ENCODE measurements at places on chromosomes 7 and 10. TPM values are rescaled to one million over a fixed set of nuclear protein-coding genes. Genes with fewer than 3 reads are reported as not detected.

Gene SPRN
- 0.63 TPM for total RNA-seq

Gene CPA4
- total RNA-seq: 2.7 TPM

Gene POLR2J2
- 3.5 TPM for total RNA-seq

Gene TPST1
- total RNA-seq: 116 TPM

Gene ERVW-1
- total RNA-seq: not detected

Gene PAX4
- not detected for total RNA-seq
